ENCODE measurements at places on chromosomes 11 and 22. TPM values are rescaled to one million over a fixed set of nuclear protein-coding genes. Genes with fewer than 3 reads are reported as not detected.

- DNase-seq: no peak
Observed at GRCh38 chr22:37426706-37427134, 559 bp downstream of the ELFN2 start.

- no peak for DNase-seq
Observed at GRCh38 chr11:29656597-29656996, 360.2 kb downstream of the KCNA4 start.

Gene YPEL1
- total RNA-seq: 1.9 TPM

DNA sequence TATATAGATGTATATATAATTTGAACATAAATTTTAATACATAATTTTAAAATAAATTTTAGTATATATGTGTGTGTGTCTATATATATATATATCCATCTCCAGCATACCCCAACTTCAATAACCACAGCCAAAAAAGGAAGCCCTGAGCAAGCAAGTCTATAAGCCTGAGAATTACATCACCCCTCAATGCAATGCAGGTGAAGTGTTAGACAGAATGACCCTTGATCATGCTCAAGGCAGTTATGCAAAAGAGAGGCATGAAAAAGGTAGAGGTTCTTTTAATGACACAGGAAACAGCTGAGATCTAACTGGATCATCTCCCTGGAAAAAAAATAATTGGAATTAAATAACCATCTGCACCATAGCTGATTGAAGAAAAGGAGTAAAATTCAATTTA lies 557.9 kb upstream of the ANO5 start:
- DNase-seq: no peak

- no peak for DNase-seq
Observed at GRCh38 chr22:37967147-37967546, 13.6 kb downstream of the POLR2F start.

GRCh38 chr11:126079621-126080124 lies 17.0 kb upstream of the CDON start:
- peak; percentile 21 for DNase-seq

- DNase-seq: peak; percentile 91
Observed at GRCh38 chr22:37345863-37346504, 63.7 kb downstream of the CYTH4 start.

DNA sequence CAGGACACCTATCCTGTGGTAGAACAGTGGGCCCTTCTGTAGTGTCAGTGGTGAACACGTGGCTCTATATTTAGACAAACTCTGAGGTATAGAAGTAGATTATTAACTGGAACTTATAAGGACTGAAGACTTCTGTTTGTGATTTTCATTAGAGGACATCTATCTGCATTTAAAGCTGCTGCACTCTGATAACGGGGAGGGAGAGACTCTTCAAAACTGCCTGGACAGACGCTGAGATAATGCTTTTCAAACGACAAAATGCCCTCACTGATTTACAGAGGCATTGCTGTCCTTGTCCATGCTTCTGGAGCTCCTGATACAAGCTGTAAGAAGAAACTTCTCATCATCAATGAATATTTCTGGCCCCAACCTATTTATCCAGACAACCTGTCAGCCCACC lies 425.2 kb downstream of the OPCML start:
- DNase-seq: no peak

Gene SLC3A2
- total RNA-seq: 137 TPM

Gene MS4A15
- total RNA-seq: not detected

DNA sequence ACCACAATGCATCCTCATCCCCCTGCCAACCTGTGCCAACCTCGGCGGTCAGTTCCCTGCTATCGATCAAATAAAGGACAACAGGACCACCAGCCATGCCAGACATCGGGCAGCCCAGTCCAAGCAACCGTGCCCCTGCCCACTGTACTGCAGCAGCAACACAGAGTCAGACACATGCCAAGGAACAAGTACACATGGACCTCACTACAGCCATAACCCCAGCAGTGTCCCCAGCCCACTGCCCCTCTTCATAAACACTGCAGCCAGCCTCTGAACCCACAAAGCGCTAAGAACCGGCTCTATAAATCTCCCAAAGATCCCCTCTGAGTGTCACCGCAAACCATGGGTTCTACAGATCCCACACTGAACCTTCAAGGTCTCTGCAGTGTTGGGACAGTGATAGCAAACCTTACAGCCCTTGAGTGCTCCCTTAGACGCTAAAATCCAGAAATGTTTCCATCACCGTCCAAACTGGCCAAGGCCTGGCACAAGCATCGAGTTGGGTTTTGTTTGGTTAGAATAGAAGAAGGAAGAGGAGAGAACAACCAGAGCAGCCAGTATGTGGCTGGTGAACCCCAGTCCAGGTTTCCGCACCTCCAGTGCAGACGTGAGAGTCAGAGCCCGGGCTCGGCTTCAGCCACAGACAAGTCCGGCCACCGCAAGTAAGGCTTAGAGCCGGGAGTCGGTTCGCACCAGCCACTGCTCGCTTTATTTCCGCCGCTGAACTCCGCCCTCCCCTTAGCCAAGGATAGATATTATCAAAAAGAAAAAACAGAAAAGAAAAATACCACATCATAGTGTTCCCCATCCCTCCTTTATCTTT lies 7.9 kb downstream of the PAX6 start:
- DNase-seq: no peak

GRCh38 chr11:47980088-47980906 lies at the start of gene PTPRJ:
Gene PTPRJ (plus strand): TSS chr11:47980559. CDS start chr11:47980913, 354 bp downstream.
- DNase-seq: peak; percentile 70

DNA sequence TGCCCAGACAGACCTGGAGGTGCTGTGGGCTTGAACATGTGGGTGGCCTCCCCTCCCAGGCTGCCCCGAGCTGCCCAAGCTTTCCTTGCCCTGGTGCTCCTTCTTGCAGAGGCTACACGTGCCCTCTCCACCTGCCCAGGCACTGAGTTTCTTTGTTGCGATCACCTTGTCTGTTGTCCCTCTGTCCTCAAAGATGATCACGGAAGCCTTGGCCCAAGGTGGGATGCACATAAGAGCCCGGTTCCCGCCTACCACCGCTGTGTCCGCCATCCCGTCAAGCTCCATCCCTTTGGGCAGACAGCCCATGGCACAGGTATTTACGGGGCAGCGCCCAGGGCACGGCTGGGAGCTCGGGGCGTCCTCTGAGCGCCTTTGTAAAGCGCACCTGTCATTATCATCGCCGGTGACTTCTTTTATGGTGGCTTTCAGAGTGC lies 67.5 kb downstream of the MED15 start:
- no peak for DNase-seq

- no peak for DNase-seq
Observed at GRCh38 chr11:10285148-10285802, 8.7 kb downstream of the SBF2 start.

- DNase-seq: no peak
Observed at GRCh38 chr11:17510507-17511206, 33.6 kb downstream of the USH1C start.

Gene OR52E4
- not detected for total RNA-seq

Gene AIFM3
- total RNA-seq: 2.0 TPM

Measured in Daoy (cell line).